Type B pancreatic cell (in vitro differentiated cells): ENCODE measurements at places on chromosomes 13 and 19. TPM values are rescaled to one million over a fixed set of nuclear protein-coding genes. Genes with fewer than 3 reads are reported as not detected.
A peak's percentile ranks its signal among the peaks of the same experiment; 100 is the strongest.

ZNF223 gene
- total RNA-seq, result 8.4 and 10.0 TPM in 2 replicates

- H3K36me3 ChIP-seq, result no peaks in the 10 kb centered on the region
- H3K4me1 ChIP-seq, result peaks cover 6% of the 10 kb centered on the region
- H3K27me3 ChIP-seq, result no peaks in the 10 kb centered on the region
These were observed 935.1 kb downstream of the SLITRK1 start for GRCh38 chr13:82947191-82947621.

STARD13 gene
- 12.1 and 24.7 TPM in 2 replicates for total RNA-seq

C1QTNF9 gene
- not detected in 2 replicates for total RNA-seq

DNA sequence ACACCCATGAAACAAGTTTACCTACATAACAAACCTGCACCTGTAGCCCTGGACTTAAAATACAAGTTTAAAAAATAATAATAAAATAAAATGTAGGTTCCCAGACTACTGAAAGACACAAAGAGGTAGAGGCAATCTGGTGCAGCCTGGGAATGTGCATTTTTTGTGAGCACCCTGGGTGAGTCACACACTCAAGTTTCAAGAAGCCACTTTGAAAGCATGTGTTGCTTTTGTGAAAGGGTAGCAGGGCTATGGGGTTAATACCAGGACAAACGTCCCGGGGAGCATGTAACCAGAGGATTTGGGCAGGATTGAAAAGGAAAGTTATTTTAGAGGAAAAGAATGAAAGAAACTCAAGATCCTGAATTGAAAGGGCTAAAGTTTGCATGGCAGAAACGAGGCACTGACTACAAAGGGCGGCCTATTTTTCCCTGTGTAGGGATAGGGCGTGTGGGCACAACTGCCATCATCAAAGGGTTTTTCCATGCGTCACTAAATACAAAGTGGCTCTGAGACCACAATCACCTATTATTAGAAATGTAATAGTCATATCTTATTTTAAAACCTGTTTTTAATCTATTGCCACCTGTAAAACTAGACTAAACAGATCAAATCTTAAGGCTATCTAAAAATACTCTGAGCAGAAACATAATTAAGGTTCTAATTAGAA, 314.9 kb downstream of the COG6 start:
- no peak overlapping the region for H3K4me3 ChIP-seq
- no peaks in the 10 kb centered on the region for H3K4me1 ChIP-seq
- DNase-seq, result no peak
- H3K36me3 ChIP-seq, result no peaks in the 10 kb centered on the region

DNA sequence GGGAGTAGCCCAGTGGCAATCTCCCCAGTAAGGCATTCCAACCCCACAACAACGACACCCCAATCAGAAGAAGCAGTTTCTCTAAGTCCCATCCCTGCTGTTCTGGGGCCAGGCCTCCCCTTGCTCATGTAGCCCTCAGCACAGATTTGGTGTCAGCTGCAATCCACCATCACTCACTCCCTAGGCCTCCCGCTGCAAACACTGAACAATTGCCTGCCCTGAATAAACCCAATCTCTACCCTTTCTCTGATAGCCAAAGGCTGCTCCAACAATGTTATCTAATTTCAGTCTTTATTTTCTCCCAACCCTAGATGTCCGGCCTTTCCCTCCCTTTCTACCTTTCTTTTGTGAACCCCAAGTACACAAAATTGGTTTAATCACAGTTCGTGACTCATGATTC, 5.6 kb upstream of the SOX21 start:
- H3K4me3 ChIP-seq, result peak overlapping the region; percentile 9
- DNase-seq, result no peak
- no peaks in the 10 kb centered on the region for H3K36me3 ChIP-seq
- H3K27me3 ChIP-seq, result peaks cover 57% of the 10 kb centered on the region
- peaks cover 13% of the 10 kb centered on the region for H3K4me1 ChIP-seq

GRCh38 chr19:4715529-4716221, 8.0 kb downstream of the DPP9 start:
- H3K27me3 ChIP-seq, result no peaks in the 10 kb centered on the region
- no peak overlapping the region for H3K4me3 ChIP-seq
- H3K27ac ChIP-seq, result peak overlapping the region; percentile 75
- H3K4me1 ChIP-seq, result peaks cover 5% of the 10 kb centered on the region
